Dermis lymphatic vessel endothelial cell (primary cell): ENCODE measurements at places on chromosomes 5 and 9. TPM values are rescaled to one million over a fixed set of nuclear protein-coding genes. Genes with fewer than 3 reads are reported as not detected.

Gene GPR151
- not detected in 2 replicates for total RNA-seq

Gene SURF6
- 8.0 and 10.5 TPM in 2 replicates for total RNA-seq

Gene CFAP90
- not detected in 2 replicates for total RNA-seq

Gene CDKN2B
- total RNA-seq, result 5.7 and 10.3 TPM in 2 replicates

Gene CNTNAP3B
- total RNA-seq, result 87.5 and 162 TPM in 2 replicates
